ENCODE measurements at places on chromosomes 3 and 15.

DNA sequence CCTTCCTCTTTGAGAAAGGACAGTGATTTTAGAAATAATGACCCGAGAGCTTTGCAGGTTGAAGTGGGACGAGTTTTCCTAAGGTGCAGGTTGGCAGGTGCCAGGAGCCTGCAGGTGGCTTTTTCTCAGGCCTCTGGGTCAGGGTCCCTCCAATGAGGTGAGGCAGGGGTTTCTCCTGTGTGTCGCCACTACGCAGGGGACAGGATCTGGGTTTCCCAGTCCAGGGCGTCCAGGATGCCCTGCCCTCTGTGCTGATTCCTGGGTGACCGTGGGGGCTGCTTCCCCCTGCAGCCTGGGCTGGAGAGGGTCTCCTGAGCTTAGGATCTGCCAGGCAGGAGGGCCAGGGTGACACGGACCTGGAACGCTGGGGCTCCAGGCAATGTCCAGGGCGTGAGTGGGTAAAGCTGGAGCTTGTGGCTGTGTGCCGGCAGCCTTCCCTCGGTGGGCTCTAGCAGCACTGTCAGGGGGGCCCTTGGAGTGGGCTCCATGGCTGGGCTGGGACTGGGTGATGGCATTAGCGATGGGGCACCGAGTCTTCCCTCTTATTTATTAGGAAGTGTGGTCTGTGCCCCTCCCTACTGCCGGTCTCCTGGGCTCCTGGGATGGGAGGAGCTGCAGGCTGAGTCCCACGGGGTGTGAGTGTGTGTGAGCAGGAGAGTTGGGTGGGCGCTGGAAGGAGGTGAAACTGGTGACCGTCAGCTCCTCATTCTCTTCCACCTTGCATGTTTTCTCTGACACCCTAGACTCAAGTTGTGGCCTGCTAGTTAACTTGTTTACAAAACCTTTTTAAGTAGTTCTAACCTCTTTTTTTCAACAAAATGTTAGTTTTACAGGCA, 1.8 kb downstream of the APBA2 start:
- DNase-seq, result no peak

GRCh38 chr3:181711325-181712135, at the start of gene SOX2:
SOX2 (plus strand) TSS chr3:181711925; CDS start chr3:181712361, 436 bp downstream.
- DNase-seq, result no peak

DNA sequence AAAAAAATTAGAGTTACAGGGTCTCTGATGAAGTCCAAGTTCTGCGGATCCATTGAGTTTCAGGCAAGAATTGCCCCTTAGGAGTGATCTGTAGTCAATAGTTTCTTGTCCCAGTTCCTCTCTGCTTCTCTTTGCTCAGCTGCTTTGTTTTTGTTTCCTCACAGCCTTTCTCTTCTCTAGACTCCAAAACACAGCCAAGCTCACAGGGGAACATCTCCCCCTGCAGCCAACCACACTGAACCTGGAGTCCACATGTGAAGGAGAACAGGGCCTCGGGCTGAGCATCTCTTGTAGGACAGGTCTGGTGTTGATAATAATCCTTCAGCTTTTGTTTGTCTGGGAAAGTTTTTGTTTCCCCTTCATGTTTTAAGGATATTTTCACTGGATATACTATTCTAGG, 202.6 kb upstream of the ATP10A start:
- DNase-seq, result no peak

- DNase-seq, result peak; percentile 57
Observed at GRCh38 chr15:33131552-33132232, 62.8 kb downstream of the FMN1 start.

DNA sequence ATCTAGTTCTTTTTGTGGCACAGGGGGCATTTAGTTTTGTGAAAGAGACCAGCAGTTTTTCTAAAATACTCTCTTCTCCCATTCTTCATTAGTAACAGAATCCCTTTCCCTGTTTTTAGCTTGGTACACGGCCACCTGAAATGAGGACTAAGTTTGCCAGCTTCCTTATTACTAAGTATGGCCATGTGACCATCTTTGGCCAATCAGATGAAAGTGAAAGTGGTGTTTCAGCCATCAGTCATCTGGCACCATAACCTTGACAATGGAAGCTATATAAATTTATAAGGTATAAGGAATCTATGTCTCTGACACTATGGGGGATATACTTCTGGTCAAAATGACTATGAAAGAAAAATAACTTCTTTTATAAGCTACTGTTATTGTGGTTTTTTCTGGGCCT, 570.4 kb downstream of the AGBL1 start:
- DNase-seq, result no peak

GRCh38 chr3:75171630-75172230, 492.4 kb upstream of the FRG2C start:
- no peak for DNase-seq

DNA sequence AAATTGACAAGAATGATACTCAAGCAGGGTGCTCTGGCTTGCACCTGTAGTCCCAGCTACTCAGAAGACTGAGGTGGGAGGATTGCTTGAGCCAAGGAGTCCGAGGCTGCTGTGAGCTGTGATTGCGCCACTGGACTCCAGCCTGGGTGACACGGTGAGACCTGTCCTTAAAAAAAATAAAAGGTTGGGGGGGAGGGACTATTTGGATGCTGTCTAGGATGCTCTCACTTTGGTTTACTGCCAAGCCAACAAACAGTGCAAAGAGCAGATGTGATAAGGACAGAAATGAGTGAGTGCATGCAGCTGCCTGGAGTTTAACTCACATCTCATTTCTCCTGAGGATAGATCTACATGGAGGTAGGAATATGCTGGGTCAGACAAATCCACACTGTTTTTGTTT, 130.0 kb downstream of the FRMD4B start:
- DNase-seq, result no peak

DNA sequence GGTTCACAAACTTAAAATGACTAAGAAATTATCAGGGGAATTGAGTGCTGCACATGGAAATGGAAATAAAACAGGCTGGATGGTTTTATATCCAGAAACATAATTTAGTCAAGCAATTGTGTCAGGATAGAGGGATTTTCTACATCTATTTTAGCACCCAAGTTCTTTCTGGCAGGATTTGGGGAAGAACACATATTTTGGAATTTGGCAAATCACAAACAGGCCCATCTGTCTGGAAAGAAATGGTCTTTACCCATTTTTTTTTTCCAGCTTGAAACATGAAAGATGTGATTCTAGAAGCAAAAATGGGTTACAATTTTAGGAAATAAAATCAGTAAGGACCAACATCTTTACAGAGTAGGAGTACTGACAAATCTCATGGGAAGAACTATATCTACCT, 14.4 kb upstream of the UNC13C start:
- no peak for DNase-seq

DNA sequence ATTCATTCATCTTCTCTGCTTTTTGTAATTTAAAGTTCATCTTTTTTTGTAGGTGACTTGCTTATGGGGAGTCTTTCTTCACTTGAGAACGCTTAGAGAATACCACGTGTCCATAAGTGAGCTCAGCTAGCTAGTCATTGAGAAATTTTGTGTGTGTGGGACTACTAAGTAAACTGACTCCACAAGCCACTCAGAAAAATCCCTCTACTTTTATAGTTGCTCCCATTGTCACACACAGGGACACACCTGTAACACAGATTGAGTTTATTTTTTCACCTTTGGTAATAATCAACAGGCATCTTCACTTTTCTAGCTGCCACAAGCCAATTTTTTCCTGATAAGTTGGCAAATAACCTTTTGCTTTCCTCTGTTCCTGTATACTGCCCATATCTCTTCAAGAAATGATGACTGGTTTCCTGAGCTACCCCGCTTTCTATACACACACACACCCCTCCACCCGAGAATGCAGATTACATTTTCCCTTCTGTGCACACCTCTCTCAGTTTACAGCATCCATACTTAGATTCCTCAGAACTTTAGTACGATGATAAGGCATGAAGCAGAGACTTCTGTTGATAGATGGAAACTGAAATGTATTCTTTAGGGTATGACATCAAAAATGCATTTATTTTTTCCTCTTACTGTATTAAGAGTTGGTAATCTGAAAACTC, 4.6 kb downstream of the TSC22D2 start:
- peak; percentile 65 for DNase-seq

- no peak for DNase-seq
Observed at GRCh38 chr3:183180110-183180783, 17.7 kb upstream of the LAMP3 start.

DNA sequence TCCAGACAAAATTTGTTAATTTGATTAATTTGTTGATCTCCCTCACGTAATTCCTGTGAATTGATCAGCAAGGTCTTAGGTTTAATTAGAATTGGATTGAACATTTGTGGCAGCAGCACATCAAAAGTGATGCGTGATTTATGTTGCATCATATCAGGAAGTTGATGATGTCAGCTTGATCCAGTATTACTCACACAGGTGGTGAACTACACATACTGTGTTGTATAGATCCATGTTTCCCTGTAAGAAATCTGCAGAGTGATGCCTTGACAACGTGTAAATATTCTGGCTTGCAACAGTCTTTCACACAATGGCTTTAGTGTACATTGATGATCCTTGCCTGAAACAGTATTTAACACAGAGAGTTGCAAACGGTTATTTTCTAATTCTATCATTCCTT, 200.4 kb downstream of the ADAMTSL3 start:
- DNase-seq, result no peak

DNA sequence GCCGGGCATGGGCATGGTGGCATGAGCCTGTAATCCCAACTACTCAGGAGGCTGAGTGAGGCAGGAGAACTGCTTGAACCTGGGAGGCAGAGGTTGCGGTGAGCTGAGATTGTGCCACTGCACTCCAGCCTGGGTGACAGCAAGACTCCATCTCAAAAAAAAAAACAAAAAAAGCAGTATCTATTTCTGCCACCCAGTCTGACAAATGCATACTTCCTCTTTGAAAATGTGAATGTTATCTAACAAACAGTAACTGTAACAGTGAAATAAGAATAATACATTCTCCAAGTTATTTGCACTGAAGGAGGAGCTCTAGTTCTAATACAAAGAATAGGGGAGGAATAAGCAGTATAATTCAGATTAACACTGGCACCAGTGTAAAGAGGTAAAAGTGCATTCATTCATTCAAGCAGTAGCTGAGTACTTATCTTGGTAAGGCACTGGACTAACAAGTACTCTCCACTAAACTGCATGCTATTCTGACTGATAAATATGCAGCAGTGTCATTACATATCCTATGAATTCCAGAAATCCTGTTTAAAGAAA, 12.9 kb downstream of the VPS13C start:
- no peak for DNase-seq

DNA sequence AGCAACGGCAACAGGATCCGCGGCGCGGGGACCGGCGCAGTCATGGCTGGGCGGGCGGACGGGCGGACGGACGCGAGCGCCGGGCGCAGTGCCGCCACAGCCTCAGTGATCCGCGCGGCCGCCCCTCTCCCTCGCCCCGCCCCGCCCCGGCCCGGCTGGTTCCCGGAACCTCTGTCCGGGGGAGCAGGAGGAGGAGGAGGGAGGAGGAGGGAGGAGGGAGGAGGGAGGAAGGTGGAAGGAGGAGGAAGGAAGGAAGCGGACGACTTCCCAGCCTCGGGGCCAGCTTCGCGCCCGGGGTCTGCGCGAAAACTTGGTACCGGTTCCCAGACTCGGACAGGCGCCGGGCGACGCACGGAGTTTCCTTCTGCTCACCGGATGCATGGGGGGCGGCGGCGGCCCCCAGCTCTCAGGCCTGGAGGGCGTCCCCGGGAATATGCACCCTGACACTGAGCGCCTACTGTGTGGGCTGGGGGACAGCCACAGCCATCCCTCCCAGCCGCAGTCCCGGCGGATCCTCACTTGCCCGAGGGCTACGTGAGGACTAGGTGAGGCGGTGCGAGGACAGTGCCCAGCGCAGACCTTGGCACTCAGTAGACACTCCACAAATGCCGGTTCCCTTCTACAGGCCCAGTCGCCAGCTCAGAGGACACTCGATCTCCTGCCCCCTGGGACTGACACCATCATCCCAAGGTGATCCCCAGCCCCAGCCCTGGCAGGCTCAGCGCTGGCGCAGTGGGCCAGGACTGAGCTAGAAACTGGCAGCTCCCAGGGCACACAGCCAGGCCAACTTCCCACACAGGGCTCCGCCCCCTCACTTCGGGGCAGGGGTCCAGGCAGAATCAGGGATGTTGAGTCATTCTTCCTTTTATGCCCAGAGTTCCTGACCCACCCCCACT, at the start of gene SHISA5:
SHISA5 (minus strand) TSS at position 124 of the 896 bp plus-strand sequence; CDS start at position 44, 80 bp downstream.
- peak; percentile 31 for DNase-seq

DNA sequence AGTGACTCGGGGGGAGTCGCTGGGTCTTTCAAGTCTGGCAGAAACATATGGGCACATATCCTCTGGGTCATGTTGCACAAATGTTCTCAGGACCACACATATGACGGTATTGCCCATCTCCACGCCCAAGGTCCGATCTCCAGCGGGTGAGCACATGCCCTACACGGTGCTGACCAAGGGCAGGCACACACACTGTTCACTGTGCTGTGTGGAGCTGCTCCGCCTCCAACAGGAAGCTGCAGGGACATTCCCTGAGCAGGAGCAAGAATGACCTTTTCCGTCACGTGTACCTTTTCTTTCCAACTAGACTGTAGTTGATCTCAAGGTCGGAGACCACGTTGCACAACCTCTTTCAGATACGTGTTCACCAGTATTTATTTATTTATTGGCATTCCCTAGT, 41.7 kb upstream of the B3GNT5 start:
- DNase-seq, result no peak

- DNase-seq, result no peak
Observed at GRCh38 chr3:134085034-134085775, 55.5 kb upstream of the SLCO2A1 start.

DNA sequence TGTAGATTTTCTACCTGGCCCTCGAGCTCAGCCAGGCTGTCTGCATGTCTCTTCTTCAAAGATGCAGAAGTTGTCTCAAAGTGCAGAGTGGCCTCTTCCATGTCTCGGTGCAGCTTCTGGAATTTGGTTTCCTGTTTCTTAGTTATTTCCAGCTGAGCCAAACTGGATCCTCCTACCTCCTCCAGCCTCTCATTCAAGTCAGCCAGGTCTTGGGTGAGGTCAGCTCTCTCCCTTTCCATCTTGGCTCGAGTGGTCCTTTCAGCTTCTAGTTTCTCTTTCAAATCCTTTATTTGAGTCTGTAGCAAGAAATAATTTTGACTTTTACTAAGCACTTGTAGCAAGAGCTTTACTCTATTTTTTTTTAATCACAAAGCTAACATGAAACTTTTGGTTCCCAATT, 81.8 kb downstream of the MYH15 start:
- no peak for DNase-seq

GRCh38 chr3:126414406-126414805, 19.7 kb downstream of the CFAP100 start:
- no peak for DNase-seq

- DNase-seq, result no peak
Observed at GRCh38 chr3:48058091-48058490, 41.9 kb upstream of the MAP4 start.

DNA sequence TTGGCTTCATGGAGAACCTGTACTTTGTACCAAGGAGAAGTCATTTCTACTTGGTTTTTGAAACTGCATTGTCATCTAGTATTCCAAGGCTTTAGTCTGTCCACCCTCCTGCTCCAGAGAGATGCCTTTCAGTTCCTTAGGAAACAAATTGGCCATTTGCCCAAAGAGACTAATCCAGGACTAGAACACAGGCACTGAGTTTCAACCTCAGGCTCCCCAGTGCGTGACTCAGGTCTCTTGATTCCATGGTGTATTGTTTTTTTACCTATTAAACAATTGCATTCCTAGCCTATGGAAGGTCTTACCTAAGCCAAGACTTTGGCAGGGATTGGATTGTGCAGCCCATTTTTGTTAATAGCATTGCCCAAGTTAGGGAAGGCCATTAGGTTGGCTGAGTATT, 214.8 kb upstream of the CTDSPL start:
- no peak for DNase-seq

GRCh38 chr15:74185710-74186348, 12.3 kb downstream of the ISLR start:
- no peak for DNase-seq

Measured in skeletal muscle cell (primary cell).